ENCODE measurements at places on chromosomes 11 and 22. TPM values are rescaled to one million over a fixed set of nuclear protein-coding genes. Genes with fewer than 3 reads are reported as not detected.

The TRIM48 gene
- not detected for total RNA-seq

The ZNF280B gene
- 8.2 TPM for total RNA-seq

GRCh38 chr11:71537537-71537936, 288 bp upstream of the KRTAP5-8 start:
- H3K27ac ChIP-seq = no peak overlapping the region
- DNase-seq = no peak
- H3K27me3 ChIP-seq = no peaks in the 10 kb centered on the region
- no peaks in the 10 kb centered on the region for H3K4me1 ChIP-seq
- H3K36me3 ChIP-seq = peaks cover 12% of the 10 kb centered on the region

DNA sequence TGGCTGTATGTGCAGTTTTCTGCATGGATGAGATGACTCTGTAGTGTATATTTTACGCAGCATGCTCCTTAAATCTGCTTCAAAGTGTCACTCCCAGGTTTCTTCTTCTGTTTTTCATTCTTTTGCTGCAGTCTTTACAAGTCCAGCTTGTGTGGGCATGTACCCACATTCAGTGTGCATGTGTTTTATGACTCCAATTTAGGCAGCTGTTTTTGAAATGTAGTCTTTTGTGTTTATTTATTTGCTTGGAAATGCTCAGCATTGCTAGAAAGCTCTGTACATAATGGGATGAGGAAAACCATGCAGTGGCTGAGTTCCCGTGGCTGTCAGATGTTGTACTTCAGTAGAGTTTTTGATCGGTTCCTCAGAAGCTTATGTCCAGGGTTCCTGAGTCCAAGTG, 138.5 kb downstream of the ARHGAP42 start:
- no peak overlapping the region for H3K27ac ChIP-seq
- H3K36me3 ChIP-seq = no peaks in the 10 kb centered on the region
- H3K4me3 ChIP-seq = no peak overlapping the region
- no peak for DNase-seq

DNA sequence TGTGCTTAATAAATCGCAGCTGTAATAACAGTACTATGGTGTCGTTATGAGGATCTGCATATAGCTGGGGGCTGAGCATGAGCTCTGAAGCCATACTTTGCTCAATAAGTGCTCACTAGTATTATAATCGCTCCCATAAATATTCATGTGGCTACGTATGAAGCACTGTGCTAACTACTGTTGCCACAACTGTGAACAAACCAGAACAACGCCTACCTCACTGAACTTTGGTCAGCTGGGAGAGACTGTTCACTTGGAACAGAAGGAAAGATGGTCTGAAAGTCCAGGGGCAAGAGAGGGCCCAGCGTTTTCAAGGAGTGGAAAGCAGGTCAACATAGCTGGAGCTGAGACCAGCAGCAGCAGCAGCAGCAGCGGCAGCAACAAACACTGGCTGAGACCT, 141.6 kb downstream of the EFCAB6 start:
- H3K27ac ChIP-seq = no peak overlapping the region
- no peaks in the 10 kb centered on the region for H3K27me3 ChIP-seq
- no peaks in the 10 kb centered on the region for H3K4me1 ChIP-seq
- H3K4me3 ChIP-seq = no peak overlapping the region
- H3K36me3 ChIP-seq = no peaks in the 10 kb centered on the region
- DNase-seq = no peak

The PHOX2A gene
- 1.4 TPM for total RNA-seq

Measured in H9 (cell line).